ENCODE measurements at places on chromosomes 7 and 10.

- DNase-seq, result no peak
These were observed 476.0 kb upstream of the MKI67 start for GRCh38 chr10:128602183-128602582.

DNA sequence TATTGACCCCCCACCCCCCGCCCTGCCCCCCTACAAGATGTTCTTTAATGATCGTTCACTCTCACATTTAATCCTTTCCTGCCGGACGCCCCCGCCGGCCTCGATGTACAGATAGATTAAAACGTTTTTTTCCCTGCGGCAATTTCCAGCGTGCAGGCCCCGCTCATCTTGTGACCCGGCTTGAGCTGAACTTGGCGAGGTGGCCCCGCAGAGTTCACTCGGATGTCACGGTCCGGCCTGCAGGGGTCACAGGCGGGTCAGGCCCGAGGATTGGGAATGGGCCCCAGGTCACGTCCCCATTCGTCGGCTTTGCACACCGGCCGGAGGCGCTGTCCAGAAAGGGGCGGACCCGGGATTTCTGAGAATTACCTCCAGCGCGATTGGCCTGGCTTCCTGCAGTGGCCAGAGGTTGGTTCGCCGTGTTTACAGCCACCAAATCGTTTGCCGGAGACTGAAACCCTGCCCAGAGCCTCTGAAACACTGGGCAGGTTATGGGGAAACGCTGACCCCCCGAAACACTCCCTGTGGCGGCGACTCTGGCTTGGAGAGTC is 1.9 kb upstream of the CYP26A1 start:
- DNase-seq, result no peak

DNA sequence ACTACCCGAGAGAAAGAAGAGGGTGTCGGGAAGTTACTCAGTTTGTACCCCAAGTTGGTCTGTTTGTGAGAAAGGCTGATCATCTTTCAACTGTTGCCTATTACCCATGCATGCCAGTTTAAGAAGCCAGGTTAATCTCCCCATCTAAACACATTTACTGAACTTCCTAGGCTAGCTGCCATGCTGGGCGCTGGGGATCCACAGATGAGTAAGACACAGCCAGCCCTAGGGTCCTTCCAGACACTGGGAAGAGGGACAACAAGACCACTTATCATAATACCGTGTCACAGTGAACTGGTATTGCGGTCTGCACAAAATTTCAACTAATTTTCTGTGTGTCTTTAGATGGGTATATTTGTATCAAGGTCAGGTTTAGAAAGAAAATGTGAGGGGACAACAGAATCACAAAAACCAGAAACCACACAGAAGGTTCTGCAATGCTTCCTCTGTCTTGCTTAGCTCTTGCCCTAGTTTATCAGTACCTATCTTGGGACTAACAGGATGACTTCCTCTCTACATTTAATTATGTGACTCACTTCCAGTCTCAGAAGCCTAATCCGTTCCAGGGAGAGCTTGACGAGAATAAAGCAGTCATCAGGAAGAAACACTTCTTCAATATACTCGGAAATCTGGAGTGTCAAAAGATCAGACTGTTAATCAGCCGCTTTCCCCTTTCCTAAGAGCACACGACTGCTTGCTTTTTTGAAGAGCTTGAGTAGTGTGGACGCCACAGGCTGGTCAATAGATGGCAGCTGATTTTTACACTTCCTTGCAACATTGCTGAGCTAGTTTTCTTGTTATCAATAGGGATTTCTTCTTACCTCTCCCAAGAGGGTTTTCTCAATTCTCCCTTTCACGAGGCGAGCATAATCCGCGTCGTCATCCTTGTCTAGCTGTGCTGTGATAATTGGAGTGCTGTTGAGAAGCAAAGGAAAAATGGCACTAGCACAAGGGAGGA is 45.7 kb downstream of the POLR3A start:
- no peak for DNase-seq

GRCh38 chr7:46468753-46469356 is 547.8 kb upstream of the IGFBP3 start:
- DNase-seq, result no peak

- no peak for DNase-seq
These were observed 94.8 kb downstream of the SVIL start for GRCh38 chr10:29540016-29540415.

DNA sequence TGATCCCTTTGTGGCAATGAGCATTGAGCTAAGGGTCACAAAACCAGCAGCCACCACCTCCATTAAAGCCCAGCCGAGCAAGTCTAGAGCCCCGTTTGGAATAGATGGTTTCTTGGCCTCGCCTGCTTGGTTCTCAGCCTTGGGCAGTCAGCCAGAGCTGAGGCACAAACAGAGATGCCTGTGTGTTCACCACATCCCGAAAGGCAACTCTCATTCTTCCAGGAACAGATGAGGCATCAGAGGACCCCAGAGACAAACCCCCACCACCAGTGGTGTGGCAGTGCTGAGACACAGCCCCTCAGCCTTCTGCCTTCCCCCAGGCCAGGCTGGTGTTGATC is 203.3 kb upstream of the ZMIZ1 start:
- no peak for DNase-seq

- DNase-seq, result no peak
These were observed 402.0 kb upstream of the RNF32 start for GRCh38 chr7:156238366-156239133.

GRCh38 chr7:107213193-107213788 is 44.5 kb downstream of the HBP1 start:
- no peak for DNase-seq

GRCh38 chr7:131563918-131564317 is 7.5 kb upstream of the PODXL start:
- DNase-seq, result no peak

- DNase-seq, result no peak
These were observed 39.7 kb upstream of the TEX47 start for GRCh38 chr7:88835147-88835728.

GRCh38 chr10:28054228-28054860 is 55.5 kb upstream of the ODAD2 start:
- DNase-seq, result no peak

DNA sequence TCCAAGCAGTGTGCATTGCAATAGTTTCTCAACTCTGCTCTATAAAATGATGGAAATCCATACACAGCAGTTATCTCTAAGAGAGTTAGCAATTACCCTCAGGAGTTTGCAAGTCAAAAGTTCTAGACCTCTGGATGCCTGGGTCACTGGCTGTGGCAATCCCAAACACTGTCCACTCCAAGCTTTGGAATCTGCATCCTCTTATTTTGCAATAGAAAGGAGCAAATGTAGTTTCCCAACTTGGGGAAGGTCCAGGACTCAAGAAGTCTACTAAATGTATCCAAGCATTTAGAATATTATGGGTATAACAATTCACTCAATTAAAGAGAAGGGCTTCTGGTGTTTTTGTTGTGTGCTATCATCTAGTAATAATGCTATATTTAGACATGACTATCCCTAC is 131.3 kb upstream of the NRP1 start:
- no peak for DNase-seq

DNA sequence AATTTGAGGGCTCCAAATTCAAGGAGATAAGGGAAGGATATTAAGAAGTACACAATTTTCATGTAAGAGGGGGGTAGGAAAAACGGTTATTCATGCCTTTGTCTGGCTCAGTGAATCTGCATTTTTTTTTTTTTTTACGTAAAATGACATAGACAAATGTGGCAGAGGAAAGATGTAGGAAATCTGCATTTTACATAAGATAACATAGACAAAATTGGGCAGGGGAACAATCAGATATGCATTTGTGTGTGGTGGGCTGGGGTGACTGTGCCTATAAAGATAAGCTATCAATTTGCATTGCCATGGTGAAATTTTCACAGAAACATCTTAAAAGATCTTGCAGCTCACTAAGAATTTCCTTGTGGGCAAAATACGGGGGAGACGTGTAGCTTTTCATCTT is 92.7 kb upstream of the GPR141 start:
- no peak for DNase-seq

GRCh38 chr10:43323245-43323644 is 48.2 kb upstream of the FXYD4 start:
- no peak for DNase-seq

DNA sequence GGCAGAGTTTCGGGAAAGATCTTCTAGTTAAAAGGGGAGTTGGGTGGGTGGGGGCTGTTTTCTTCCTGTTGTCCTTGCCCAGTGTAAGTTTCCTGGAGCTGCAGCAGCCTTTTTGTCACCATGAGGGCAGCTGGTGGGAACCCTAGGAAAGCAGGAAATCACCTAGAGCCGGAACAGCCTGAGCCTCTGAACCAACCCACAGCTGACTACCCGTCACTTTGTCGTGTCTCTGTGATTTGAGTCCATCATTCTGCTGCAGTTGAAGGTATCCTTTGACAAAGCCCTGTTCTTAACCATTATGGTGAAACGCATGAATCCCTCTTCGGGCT is 1.2 kb upstream of the C10orf143 start:
- no peak for DNase-seq

- DNase-seq, result no peak
These were observed 498.0 kb upstream of the ZMIZ1 start for GRCh38 chr10:78570633-78571235.

DNA sequence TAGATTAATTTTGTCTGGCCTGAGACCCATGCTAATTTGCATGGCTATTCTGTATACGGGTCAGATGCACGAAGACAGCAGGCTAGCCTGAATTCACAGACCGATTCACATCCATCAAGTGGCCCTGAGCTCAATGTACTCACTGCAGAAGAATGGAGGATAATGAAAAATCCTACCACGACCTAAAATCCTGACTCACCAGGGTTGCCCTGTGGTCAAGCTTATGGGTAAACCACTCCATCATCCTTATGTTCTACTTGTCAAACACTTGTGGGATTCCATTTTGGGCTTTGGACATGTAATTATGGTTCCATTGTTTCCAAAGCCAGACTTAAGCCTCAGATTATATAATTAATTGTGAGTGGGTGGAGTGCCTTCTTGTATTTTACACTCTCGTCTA is 110.4 kb upstream of the ZNF438 start:
- no peak for DNase-seq

GRCh38 chr7:41567731-41568114 is 135.2 kb downstream of the INHBA start:
- DNase-seq, result no peak

- no peak for DNase-seq
These were observed 18.5 kb upstream of the NPFFR1 start for GRCh38 chr10:70302292-70302691.

DNA sequence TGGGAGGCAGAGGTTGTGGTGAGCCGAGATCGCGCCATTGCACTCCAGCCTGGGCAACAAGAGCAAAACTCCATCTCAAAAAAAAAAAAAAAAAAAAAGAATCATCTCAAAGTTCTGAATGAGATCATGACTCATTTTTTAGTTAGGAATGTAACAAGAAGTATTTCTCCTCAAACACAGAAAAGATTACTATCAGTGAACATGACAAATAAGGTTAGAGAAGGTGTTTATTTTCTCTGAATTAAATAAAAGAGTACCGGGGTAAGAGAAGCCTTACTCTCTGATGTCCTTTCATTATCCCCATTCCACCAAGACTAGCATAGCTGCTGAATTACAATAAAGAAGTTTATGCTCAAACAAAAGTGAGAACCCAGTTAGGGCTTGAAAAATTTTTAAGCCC is 50.1 kb downstream of the IPMK start:
- DNase-seq, result no peak

DNA sequence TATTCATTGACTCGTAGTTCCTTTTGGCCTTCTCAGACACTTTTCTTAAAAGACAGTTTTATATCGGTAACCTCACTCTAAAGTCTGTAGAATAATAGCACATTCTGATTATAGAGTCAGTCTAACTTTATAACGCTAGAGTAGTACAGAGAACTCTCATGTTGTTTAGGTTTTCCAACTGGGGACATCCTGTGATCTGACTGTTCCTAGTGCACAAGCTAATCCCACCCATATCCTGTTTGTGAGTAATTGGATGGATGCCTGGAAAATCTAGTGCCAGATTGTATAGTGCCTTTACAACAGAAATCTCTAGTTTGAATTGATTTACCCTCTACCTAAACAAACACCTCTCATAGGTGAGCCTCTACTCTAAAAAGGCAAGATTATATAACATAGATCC is 107.4 kb downstream of the ZEB1 start:
- no peak for DNase-seq

DNA sequence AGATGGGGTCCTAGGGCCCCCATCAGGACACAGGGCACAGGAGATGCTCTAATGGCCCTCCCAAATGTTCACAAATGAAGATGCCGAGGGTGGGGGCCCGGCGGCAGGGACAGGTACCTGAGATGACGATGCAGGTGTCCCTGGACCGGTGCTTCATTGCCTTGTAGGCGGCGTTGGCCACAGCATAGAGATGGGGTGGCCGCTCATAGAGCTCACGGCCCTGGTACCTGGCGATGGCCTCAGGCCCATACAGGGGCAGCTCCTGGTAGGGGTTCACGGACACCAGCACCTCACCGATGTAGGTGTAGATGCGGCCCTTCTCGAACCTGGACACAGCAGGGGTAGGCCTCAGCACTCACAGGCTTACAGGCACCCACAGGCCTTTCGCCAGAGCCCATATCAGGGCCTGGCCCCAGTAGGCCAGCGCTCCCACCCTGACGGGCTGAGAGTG is 2.0 kb downstream of the MYO1G start:
- no peak for DNase-seq

GRCh38 chr7:29864656-29865055 is 58.3 kb downstream of the WIPF3 start:
- no peak for DNase-seq

GRCh38 chr10:47081264-47081663 is 170.0 kb downstream of the PTPN20 start:
- no peak for DNase-seq

DNA sequence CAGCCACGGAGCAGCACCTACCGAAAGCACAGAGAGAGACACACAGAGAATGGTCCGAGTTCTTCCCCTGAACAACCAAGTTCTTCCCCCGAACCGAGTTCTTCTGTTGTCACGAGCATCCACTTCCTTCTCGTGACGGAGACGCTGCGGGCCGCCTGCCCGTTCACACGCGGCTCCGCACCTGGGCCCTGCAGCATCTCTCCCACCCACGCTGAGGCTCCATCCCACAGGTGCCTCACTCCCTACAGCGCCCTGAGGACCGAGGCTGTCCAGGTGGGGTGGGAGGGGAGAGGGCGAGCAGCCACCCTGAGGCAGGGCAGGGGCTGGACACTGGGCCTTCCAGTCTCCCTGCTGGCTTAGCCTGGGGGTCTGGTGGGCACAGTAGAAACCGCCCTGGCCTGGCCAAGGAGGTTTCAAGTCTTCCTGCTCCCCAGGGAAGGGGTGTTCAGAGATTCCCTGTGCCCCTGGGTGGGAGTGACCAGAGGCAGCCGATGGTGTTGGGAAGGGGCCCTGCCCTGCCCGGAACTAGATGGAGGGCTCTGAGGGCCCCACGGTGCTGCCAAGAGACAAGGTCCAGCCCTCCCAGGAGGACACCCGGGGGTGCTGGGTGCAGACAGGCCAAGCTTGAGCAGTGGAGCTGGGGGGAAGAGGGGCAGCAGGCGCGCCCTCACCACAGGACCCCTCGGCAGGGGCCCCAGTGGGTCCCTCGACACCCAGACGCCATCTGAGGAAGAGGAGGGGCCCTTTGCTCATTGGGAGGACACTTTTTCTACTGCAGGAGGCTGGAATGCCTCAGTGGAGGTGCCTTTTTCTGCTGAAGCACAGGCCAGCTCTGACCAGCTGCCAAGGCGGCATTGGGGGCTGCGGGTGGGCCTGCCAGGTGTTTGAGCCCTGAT is 5.2 kb upstream of the NKX6-2 start:
- no peak for DNase-seq
